ENCODE measurements at places on chromosomes 6 and 20.

DNA sequence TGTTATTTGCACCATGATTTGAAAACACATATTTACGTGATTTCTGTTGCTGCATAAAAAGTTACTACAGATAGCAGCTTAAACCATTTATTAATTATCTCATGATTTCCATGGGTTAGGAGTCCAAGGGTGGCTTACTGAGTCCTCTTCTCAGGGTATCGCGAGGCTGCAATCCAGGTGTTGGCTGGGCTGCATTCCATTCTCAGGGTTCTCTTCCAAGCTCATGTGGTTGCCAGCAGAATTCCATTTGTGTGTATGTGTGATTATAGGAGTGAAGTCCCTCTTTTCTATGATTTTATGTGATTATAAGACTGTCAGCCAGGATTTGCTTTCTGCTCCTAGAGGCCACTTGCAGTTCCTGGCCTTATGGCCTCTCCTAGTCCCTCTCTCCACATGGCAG is 135.1 kb downstream of the FAM83B start:
- DNase-seq, result no peak

DNA sequence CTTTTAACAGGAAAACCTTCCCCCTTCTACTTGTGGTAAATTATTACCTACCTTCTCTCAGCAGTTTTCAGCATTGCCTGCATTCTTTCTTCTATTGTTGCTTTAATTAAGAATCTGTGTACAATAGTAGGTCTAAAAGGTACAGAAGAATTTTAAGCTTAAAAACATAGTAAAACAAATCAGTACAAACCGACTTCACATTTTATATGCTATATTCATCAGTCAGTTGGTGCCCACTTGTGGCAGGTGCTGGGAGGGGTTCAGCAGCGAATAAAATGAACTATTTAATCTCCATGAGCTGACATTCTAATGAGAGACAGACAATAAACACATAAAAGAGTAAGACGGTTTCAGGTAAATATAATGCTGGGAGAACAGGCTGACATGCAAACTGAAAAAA is 73.4 kb upstream of the FBXO30 start:
- DNase-seq, result peak; percentile 5

- DNase-seq, result no peak
Measured at GRCh38 chr6:129645830-129646579, 64.0 kb downstream of the ARHGAP18 start.

DNA sequence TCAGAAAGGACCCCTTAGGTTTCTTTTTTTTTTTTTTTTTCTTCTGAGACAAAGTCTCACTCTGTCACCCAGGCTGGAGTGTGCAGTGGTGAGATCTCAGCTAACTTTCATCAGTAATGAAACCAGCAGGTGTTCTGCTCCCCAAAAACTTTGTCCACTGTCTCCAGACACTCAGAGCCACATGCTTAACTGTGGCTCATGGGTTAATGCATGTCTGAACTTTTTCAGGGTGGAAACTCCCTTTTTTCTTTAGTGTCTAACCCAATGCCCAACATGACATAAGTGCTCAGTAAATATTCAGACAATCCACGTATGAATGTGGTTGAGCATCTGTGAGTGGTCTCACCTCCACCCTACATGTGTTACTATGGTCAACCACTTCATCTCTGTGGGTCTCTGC is 45.4 kb downstream of the MYB start:
- DNase-seq, result no peak

GRCh38 chr20:20712004-20712473 is 405 bp downstream of the RALGAPA2 start:
- no peak for DNase-seq

- no peak for DNase-seq
Measured at GRCh38 chr6:140909625-140910024, 1223.1 kb upstream of the GJE1 start.
